Breast epithelium (tissue), 4 donors: ENCODE measurements at places on chromosomes 2 and 18. TPM values are rescaled to one million over a fixed set of nuclear protein-coding genes. Genes with fewer than 3 reads are reported as not detected.

The ERICH2 gene
- 0.80 TPM for total RNA-seq

DNA sequence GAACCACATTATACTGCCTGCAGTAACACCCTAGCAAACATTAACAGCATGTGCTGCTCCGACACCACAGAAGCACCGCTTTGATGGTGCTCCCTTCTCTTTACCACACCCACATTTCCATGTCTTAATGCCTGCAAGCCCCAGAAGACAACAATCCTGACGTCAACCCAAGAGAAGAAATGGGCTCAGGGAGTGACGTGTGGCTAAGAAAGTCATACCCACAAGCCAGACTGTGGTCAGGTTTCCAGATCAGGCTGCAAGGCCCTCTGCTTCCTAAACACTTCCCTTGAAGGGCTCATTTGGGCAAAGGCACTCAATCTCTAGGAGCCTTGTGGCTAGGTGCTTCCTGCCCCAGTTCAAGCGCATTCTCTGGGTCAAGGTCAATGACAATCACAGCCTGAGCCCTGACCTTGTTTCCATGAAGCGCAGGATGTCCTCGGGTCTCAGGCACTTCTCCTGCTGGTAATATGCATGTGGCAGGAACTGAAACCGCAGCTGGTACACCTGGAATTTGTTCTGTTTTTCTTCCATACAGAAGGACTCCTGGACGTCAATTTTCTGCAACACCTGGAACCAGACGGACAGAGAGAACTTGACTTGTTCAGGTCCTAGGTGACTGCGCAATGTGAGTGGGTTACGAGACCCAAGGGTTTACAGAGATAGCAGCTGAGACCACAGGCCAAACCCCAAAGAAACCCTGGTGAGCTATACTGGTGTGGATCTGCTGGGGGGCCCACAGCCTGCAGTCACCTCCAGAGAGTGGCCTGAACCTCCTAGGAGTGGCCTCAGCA lies 67.2 kb downstream of the POLR1A start:
- no peak for DNase-seq
- peak overlapping the region; percentile 86 for H3K27ac ChIP-seq
- no peaks in the 10 kb centered on the region for H3K4me1 ChIP-seq
- H3K27me3 ChIP-seq, result no peaks in the 10 kb centered on the region
- no peak overlapping the region for H3K4me3 ChIP-seq

- DNase-seq, result peak; percentile 75
- H3K27me3 ChIP-seq, result no peaks in the 10 kb centered on the region
- no peak overlapping the region for H3K4me3 ChIP-seq
- peaks cover 10% of the 10 kb centered on the region for H3K4me1 ChIP-seq
- H3K27ac ChIP-seq, result peak overlapping the region; percentile 26
- no peaks in the 10 kb centered on the region for H3K36me3 ChIP-seq
Observed at GRCh38 chr2:10285556-10286198, 17.0 kb upstream of the HPCAL1 start.

- no peaks in the 10 kb centered on the region for H3K36me3 ChIP-seq
- H3K27me3 ChIP-seq, result no peaks in the 10 kb centered on the region
- no peak overlapping the region for H3K4me3 ChIP-seq
- no peaks in the 10 kb centered on the region for H3K4me1 ChIP-seq
Observed at GRCh38 chr2:237298151-237299118, 115.5 kb downstream of the COL6A3 start.

GRCh38 chr2:217027414-217027813 lies 167.6 kb upstream of the TNP1 start:
- no peaks in the 10 kb centered on the region for H3K27me3 ChIP-seq
- no peak overlapping the region for H3K27ac ChIP-seq
- no peaks in the 10 kb centered on the region for H3K4me1 ChIP-seq
- DNase-seq, result no peak
- H3K36me3 ChIP-seq, result no peaks in the 10 kb centered on the region
